Progenitor cell of endocrine pancreas (in vitro differentiated cells): ENCODE measurements at places on chromosomes 12 and 14. TPM values are rescaled to one million over a fixed set of nuclear protein-coding genes. Genes with fewer than 3 reads are reported as not detected.
A peak's percentile ranks its signal among the peaks of the same experiment; 100 is the strongest.

The HOXC12 gene
- not detected in 2 replicates for total RNA-seq

DNA sequence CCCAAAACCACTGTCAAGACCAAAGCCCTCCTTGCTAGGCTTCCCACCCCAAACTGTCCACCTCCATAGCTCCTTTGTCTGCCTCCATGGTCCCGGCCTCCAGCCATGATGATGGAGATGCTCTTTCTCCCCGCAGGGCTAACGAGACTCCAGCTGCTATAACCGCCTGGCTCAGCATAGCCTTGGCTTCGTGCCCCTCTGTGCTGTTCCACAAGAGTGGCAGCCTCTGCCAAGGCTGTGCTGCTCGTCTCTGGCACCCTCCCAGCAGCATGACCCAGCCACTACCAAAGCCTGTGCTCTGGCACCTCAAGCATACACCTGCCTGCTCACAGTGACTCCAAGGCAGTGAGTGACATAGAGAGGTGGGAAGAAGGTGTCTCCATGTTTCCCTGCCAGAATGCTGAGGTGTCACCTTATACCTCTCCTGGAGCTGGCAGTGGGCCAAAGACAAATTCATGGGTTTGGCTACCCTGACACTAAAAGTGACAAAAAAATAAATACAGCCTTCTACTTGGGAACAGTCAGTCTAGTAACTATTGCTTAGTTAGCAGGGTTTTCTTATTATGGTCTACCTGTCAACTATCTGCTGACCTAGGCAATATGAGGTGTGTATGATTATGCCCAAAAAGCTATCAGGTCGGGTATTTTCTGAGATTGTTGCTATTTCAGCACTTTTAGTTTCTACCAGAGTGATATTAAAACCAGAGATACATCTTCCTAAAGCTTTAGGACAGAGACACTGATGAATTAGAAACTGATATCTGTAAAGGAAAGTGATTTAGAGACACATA lies 16.1 kb upstream of the KRT73 start:
- DNase-seq: no peak

The RITA1 gene
- total RNA-seq: 15.6 and 16.2 TPM in 2 replicates

DNA sequence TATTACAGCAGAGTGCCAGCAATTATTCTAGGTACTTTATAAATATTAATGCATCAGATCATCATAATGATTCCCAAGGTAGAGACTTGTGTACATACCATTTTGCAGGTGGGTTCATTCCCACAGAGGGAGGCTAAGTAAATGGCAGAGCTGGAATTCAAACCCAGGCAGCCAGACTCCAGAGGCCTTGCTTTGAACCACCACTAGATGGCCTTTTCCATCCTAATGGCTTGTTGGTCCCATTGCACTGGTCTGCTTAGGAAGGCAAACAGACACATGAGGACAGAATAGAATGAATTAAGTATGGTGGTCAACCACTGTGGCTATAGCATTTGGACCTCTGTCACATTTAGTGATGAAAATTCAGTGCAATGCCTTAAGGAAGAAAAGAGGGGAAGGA lies 158.7 kb downstream of the METTL25 start:
- no peak for DNase-seq

The RHOJ gene
- total RNA-seq: 1.8 and 1.9 TPM in 2 replicates

DNA sequence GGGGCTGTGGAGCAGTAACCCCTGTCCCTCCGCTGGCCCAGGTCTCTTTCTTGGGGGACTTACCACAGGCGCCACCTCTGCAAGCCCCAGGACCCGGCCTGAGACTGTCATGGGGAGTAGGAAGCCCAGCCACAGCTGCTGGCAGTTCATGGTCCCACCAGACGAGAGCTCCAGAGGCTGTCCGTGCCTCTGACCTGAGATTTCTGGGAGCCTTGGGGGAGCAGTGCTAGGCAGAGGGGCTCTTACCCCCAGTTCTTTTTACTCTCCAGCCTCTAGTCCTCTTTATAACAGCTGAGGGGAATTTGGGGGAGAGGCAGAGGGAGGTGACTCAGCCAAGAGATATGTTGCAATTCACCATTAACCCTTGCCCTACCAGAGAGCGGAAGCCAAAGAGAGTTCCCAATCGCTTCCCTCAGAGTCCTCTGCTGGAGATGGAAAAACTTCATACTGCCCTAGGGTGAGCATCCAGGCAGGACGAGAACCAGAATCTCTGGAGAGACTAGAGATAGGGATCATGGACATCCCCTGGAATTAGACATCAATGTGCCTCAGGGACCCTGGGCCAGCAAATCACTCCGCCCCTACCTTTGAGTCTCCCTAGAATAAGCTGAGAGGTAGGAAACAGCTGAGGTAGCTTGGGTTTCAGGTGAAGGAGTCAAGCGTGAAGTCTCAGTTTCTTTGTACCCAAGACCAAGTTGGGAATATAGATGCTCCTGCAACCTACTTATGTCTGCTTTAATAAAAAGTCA lies at the start of gene MMP19:
MMP19 (minus strand) TSS at position 256 of the 749 bp plus-strand sequence; CDS start at position 150, 106 bp downstream.
- DNase-seq: no peak

The WNT5B gene
- 8.9 and 10.1 TPM in 2 replicates for total RNA-seq

DNA sequence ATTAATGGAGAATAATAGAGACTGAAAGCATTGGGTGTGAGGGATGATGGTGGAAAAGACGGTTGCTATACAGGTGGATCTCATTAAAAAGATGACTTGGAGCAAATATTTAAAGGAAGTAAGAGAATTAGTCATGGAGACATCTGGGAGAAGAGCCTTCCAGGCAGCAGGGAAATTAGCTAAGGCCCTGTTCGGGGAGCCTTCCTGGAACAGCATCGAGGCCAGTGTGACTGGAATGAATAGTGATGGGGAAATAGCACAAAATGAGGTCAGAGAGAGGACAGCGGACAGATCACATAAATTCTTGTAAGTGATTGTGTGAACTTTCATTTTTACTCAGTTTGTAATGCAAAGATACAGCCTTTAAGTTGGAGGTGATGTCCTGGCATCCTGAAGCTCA lies 842.3 kb downstream of the SLC6A15 start:
- DNase-seq: no peak

GRCh38 chr12:110379197-110379596 lies 24.3 kb downstream of the ANAPC7 start:
- DNase-seq: no peak

DNA sequence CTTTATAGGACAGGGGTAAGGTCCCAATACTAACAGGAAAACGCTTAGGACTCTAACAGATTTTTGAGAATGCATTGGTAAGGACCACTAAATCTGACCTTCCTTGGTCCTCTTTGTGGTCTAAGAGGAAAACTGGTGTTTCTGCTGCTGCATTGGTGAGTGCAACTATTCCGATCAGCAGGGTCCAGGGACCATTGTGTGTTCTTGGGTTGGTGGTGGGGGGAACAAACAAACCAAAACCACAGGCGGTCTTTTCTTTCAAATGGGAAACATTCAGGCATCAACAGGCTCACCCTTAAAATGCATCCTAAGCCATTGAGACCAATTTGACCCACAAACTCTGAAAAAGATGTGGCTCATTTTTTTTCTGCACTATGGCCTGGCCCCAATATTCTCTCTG lies 20.7 kb downstream of the EPYC start:
- DNase-seq: no peak

GRCh38 chr14:105478398-105479251 lies 4.0 kb downstream of the CRIP2 start:
- DNase-seq: no peak

DNA sequence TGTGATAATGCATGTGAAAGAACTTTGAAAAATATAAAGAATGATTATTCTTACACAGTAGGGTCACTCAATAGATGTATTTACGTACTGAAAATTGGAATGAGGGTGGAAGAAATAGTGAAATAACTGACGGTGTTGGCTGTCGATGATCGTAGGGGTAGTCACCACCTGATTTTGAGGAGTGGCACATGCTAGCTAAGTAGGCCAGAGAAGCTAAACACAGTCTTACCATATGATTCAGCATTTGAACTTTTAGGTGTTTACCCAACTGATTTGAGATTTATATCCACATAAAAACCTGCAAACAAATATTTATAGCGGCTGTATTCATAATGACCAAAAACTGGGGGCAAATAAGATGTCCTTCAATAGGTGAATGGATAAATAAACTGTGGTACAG lies 47.6 kb upstream of the HIF1A start:
- DNase-seq: no peak

- DNase-seq: no peak
Observed at GRCh38 chr12:97414855-97415254, 47.7 kb upstream of the RMST start.

The CCDC38 gene
- not detected in 2 replicates for total RNA-seq

The NANOG gene
- 0.64 and 0.74 TPM in 2 replicates for total RNA-seq

- peak; percentile 37 for DNase-seq
Observed at GRCh38 chr12:16359512-16360491, 12.4 kb downstream of the MGST1 start.

The FAM90A1 gene
- 0.22 TPM in 1 of 2 replicates, not detected in the other for total RNA-seq

The TSHR gene
- 0.24 TPM in 1 of 2 replicates, not detected in the other for total RNA-seq

GRCh38 chr12:86349196-86349595 lies 93.0 kb upstream of the MGAT4C start:
- no peak for DNase-seq

DNA sequence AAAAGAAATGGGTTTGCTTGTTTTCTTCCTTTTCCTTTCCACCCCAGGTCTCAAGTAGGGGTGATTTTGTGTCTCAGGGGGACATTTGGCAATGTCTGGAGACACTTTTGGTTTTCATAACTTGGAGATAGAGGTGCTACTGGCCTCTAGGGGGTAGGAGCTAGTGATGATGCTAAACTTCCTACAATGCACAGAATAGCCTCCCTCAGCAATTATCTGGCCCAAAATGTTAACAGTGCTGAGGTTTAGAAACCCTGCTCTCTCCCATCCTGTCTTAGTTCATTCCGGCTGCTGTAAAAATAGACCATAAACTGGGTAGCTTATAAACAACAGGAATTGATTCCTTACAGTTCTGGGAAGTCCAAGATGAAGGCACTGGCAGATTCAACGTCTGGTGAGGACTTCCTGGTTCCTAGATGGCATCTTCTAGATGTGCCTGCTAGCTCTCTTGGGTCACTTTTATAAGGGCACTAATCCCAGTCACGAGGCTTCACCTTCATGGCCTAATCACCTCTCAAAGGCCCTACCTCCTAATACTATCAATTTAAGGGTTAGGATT lies 7.4 kb upstream of the GAS2L3 start:
- no peak for DNase-seq

- no peak for DNase-seq
Observed at GRCh38 chr14:71361336-71361735, 454.1 kb downstream of the PCNX1 start.

GRCh38 chr12:110176745-110177144 lies 52.6 kb downstream of the IFT81 start:
- DNase-seq: no peak

- no peak for DNase-seq
Observed at GRCh38 chr12:12964255-12964654, 12.3 kb upstream of the GPRC5D start.

- DNase-seq: no peak
Observed at GRCh38 chr14:104887623-104888488, 22.8 kb downstream of the CEP170B start.

The PCED1B gene
- 0.91 and 1.1 TPM in 2 replicates for total RNA-seq

The SETD1B gene
- total RNA-seq: 27.2 and 28.6 TPM in 2 replicates

GRCh38 chr12:27013611-27014084 lies 536 bp downstream of the TM7SF3 start:
- DNase-seq: no peak

GRCh38 chr12:50276068-50276467 lies 7.3 kb downstream of the LIMA1 start:
- DNase-seq: no peak

DNA sequence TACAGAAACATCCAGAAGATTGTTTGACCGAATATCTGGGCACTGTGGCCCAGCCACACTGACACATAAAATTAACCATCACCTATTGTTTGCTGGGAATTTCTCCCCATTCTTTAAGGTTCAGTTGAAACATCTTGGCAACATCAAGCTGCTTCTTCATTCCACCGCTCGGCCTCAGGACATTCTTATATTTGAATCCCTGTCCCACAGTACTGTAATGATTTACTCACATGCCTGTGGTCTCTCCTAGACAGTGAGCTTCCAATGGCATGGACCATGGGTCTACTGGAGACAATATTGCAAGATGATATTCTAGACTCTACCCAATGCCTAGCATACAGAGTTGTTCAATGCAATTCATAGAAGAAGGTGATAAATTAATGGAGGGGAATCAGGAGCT lies 56.1 kb downstream of the EMP1 start:
- no peak for DNase-seq

GRCh38 chr12:74586251-74586650 lies 48.6 kb downstream of the ATXN7L3B start:
- DNase-seq: no peak

GRCh38 chr12:128969480-128970055 lies 116.3 kb downstream of the GLT1D1 start:
- DNase-seq: peak; percentile 61

The TMEM179 gene
- 8.1 and 9.2 TPM in 2 replicates for total RNA-seq

DNA sequence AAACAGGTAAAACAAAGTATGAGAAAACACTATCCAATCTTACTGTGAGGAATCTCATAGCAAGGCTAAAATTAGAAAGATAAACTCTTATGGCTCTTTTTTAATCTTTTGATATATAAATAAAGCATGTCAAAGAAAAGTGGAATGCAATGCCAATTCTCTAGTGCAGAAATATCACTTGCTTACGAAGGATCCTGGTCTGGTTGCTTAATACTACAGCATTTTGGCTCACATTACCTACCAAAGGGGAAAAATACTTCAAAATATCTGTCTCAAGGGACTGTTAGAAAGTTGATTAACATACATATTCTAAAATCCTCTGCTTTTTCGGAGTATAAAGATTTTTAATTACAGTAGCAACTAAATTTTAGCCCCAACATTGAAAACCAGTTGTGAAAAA lies 21.4 kb downstream of the AREL1 start:
- DNase-seq: no peak

DNA sequence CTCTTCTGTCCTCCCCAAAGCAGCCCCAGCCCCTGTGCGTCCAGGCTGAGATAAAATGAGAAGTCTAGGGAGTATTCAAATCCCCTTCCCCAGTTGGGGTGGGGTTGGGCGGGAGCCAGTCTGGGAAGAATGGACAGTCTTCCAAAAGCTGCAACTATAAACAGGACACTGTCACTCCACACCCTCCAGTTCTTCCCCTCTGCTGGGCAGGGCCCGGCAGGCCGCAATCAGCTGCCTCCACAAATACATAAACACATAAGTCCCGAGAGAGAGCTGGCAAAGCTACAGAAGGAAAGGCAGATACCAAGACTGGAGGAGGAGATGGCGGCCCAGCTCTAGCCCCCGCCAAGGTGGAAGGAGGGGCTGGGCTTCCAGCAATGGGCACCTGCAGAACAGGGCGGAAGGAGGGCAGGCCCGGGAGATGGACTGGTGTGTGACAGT lies 12.7 kb downstream of the LTBP2 start:
- no peak for DNase-seq

GRCh38 chr12:92341065-92341668 lies 195.5 kb upstream of the BTG1 start:
- DNase-seq: no peak
